T-cell (primary cell): ENCODE measurements at places on chromosomes 11 and 22.

DNA sequence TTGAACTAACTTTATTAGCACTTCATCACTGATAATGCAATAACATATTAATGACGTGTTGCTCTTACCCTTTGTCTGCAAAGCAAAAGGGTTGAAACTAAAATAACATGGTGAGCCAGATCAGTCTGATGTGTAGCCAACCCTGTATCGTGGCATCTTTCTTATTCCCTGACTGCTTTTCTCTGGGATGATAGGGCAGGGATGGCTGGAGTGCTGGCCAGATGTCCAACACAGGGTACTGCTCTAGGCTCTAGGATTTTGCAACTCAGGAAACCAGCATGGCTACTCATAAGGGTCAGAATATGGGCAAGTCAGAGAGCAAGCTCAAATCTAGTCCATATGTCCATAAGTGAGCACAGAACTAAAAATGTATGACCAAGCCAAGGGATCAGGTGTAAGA is 129.1 kb downstream of the SLC17A6 start:
- no peak for DNase-seq

- peak; percentile 85 for DNase-seq
Observed at GRCh38 chr11:81869351-81870065, 864.2 kb downstream of the FAM181B start.

- DNase-seq: no peak
Observed at GRCh38 chr11:26777372-26777808, 55.5 kb upstream of the SLC5A12 start.

DNA sequence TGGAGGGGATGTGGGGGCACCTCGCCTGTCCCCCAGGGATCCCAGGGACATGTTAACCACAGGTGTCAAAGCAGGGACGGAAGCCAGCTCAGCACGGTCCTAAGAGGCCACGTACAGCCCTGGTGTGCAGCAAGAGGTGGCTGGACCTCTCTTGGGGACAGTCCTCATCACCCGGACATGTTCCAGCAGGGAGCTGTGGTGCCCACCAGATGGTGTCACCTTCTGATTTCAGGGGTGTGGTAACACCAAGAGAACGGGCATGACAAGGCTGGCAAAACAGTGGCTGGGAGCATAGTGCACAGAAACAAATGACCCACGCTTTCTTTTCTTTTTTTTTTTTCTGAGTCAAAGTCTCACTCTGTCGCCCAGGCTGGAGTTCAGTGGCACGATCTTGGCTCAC is 25.6 kb upstream of the COMT start:
- DNase-seq: no peak

DNA sequence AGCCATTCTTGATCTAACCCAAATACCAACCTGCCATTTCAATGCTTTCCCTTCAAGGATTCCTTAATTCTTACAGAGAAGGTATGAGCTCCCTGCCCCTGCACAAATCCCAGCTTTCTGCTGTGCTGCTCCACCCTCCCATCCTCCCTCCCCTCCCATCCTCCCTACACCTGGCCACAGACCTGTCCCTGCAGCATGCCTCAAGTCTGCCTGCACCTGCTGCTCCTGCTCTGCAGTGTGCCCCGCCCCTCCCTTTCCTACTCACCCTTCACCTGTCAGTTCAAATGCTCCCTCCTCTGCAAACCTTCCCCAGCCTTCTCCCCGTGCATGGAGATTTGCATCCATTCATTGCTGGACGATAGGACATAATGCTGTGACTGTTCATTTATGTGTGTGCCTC is 139.9 kb upstream of the NARS2 start:
- no peak for DNase-seq

DNA sequence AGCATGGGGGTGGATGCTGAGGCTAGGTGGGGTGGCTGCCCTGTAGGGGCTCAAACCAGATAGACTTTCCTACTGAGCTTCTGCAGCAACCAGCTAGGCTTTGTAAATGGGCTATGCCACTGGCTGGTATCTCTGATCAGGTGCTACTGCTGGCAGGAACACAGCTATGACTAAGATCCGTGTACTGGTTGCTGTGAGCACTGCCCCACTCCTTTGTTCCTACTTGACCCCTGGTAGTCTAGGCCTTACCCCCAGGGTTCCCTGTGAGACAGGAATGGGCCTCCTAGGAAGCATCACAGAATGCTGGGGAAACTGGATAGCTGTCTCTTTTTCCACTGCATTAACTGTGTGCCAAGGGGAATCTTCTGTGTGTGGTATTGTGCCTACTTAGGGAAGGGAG is 58.4 kb upstream of the GAB2 start:
- DNase-seq: no peak
